CD4-positive, alpha-beta T cell (primary cell): ENCODE measurements at places on chromosomes 2 and 18. TPM values are rescaled to one million over a fixed set of nuclear protein-coding genes. Genes with fewer than 3 reads are reported as not detected.

GRCh38 chr2:38123911-38124310 is 48.0 kb upstream of the CYP1B1 start:
- DNase-seq = no peak

- no peak for DNase-seq
Observed at GRCh38 chr2:22907330-22907729, 477.6 kb upstream of the KLHL29 start.

DNA sequence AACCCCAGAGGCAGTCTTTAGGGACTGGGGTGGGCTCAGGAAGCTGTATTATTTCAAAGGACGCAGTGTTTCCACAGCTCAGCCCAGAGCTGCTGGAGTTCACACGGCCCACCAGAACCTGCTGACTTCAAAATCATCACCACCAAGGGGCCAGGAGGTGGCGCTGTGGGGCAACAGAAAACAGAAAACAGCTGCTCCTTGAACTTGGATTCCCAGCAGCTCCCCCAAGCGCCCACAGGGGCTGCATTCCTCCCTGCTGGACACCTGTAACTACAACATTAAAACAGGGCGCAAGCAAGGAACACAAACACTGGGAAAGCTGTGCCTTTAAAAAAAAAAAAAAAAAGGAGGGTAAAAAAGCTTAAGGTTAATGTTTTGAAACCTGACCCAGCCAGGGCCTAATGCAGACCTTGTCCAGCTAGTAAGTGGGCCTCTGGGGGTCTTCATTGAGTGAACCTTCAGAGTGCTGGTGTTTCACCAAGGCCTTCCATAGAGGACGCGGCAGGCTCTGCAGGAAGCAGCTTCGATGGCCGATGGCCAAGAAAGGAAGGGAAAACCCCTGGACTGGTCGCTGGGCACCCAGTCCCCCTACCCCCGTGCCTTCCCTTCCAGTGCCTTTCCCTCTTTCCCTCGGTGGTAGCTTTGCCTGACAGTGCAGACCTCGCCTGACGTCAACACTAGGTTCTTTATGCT is 25.9 kb downstream of the MLPH start:
- DNase-seq = peak; percentile 83

DNA sequence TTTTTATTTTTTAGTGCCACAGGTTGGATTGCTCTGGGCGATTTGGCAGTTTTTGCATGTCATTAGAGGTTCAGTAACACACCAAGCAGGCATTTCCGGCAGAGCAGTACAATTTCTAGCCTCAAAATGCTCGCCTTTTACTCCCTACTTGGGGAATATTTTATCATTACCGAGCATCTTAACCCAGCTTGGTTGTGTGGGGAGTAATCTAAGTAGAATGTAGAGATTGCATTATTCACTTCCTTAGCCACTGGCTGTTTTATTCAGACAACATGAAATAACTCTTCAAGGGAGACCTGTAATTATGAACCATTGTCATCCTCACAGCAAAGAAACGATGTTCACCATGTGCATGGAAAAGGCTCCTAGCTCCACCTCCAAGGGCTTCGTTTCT is 13.1 kb downstream of the GRP start:
- no peak for DNase-seq

Gene HNRNPLL
- 44.9 TPM for total RNA-seq

DNA sequence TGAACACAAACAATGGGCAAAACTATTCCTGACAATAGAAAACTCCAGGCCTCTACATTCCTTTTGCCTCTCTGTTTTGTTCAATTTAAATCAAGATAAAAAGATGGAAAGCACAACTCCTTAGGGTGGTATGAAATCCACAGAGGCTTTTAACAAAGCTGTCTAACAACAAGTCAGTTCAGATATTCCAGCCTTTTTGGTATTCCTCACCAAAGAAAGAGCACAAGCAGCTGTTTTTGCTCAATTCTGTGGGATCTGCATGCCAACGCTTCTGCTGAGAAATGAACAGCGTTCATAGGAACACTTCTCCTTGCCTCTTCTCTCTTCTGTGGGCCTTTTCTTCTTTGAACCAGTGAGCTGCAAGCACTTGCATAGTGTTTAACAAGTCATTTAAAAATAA is 411.6 kb upstream of the TCF4 start:
- no peak for DNase-seq
